Posterior cingulate gyrus (tissue), 11 donors: ENCODE measurements at places on chromosomes 11 and 22.

GRCh38 chr11:119664063-119664572 lies 64.9 kb downstream of the NECTIN1 start:
- no peak for DNase-seq

- DNase-seq, result no peak
Measured at GRCh38 chr11:3970108-3970507, 114.6 kb downstream of the STIM1 start.

- no peak for DNase-seq
Measured at GRCh38 chr11:35142481-35143075, 3.6 kb downstream of the CD44 start.

GRCh38 chr22:40281717-40282116 lies 64.6 kb upstream of the ADSL start:
- no peak for DNase-seq

- peak; percentile 25 for DNase-seq
Measured at GRCh38 chr11:134528453-134528852, 116.4 kb upstream of the B3GAT1 start.

GRCh38 chr11:123507043-123507442 lies 77.0 kb downstream of the GRAMD1B start:
- no peak for DNase-seq

- DNase-seq, result no peak
Measured at GRCh38 chr11:102085864-102086551, 24.2 kb upstream of the YAP1 start.

DNA sequence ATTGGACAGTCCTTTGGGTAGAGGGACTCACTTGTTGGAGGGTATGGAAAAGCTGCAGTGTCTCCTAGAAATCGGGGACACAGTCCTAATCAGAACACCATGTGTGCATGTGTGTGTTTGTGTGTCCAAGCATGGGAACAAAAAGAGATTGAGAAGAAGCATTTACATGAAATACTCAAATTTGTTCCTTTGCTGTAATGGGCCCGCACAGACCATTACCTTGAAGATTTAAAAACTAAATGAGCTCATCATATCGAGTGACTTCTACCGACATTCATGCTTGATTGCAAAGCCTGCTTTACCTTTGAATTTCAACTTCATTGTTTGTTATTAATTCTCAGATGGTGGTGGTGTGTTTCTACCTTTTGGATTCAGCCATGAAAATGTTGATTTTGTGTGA lies 106.9 kb downstream of the ZBTB16 start:
- no peak for DNase-seq
